IMR-90 (cell line): ENCODE measurements at places on chromosomes 11 and 22.
A peak's percentile ranks its signal among the peaks of the same experiment; 100 is the strongest.

- DNase-seq = peak; percentile 45
Observed at GRCh38 chr22:46843821-46844255, 81.4 kb downstream of the TBC1D22A start.

DNA sequence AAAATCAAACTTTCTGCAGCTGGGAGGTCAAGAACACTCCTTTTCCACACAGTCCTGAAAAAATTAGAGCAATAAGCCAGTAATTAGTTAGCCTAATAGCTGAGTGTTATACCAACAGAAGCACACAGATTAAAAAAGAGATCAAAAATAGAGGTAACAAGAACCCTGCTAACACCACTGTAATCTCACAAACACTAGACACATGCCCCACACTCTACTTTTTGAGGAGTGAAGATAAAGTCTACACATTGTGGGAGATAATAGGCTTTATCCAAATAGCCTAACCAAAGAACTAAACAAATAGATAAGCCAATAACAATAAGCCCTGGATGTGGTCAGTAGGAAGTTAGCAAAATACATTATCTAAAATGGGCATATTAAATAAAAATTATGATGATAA, 372.7 kb upstream of the ANO5 start:
- DNase-seq = no peak

DNA sequence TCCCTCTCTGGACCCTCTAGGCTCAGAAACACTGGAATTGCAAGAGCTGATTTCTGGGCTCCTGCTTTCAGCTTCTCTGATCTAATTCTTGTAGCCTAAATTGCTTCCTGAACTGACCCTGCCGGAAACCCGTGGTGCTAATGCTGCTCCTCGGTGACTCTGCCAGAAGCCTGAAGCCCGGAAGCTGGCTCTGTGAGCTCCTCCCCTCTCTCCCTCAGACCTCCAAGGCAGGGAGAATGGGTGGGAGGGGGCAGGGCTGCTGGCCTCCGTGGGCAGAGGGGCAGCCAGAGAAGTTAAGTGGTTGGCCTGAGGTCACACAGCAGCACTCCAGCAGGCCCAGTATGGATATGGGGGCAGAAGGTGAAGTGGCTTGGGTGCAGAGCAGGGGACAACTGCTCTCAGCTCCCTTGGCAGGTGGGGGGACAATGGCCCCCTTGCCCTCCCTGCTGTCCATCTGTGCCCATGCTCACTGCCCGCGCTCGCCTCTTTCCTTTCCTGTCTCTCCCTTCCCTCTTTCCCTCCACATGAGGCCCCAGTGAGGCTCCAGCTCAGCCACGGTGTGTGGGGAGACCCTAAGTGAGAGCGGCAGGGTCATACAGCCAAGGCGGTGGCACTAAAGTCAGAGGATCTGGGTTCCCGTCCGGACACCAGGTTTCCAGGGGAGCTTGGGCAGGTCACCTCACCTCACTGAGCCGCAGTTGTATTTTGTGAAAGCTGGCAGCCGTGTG, 16.2 kb downstream of the CAPN5 start:
- peak; percentile 38 for DNase-seq

- peak; percentile 29 for DNase-seq
Observed at GRCh38 chr11:60970369-60970774, 1.1 kb upstream of the CD6 start.

DNA sequence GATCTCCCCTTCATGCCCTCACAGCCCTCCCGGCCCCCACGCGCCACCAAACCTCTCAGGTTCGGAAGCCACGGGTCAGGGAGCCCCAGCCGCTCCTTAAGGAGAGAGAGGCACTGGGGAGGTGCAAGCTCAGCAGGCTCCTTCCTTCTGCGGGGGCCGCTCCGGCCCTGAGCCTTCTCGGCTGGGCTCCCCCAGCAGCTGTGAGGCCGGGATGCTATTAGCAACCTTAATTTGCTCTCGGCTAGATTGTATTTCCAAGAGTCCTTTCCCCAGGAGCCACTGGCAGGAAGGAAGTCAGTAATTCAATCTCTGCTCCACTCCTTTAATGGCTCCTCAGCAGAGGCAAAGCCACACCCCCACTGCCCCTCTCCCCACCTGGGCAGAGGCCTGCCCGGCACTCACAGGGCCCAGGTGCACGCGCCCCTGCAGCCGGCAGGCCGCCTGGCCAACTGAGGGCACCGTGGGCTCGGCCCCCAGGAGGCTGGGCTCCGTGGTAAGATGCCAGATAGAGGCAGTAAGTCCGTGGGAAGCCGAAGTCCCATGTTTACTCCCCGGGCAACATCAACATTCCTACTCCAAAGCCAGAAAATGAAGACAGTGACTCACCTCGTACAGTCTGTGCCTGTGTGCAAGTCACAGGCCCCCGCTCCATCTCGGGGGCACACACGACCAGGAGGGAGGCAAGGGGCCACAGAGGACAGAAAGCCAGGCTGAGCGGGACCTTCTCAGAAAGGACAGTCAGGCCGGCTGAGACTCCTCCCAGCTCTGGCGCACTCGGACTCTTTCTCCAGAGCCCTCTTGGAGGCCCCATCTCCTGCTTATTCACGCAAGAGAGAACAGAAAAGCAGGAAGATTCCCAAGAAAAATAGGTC, 5.2 kb downstream of the IGSF9B start:
- DNase-seq = peak; percentile 4

DNA sequence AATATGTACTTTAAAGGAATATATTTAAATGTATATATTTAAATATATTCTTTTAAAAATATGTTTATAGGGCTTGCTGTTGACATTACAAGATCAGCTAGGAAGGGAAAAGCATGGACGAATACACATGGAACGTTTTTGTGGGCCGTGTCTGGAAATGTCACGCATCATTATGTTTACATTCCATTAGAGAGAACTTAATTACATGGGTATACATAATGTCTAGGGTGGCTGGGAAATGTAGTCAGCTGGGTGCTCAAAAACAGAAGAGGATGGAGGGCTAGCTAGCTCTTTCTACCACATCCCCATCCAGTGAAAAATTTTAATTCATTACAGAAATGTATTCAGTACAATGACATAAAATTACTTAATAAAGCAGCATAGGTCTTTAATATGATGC, 371.2 kb downstream of the DYNC2H1 start:
- DNase-seq = peak; percentile 32
